ENCODE measurements at places on chromosomes 6 and 20.

DNA sequence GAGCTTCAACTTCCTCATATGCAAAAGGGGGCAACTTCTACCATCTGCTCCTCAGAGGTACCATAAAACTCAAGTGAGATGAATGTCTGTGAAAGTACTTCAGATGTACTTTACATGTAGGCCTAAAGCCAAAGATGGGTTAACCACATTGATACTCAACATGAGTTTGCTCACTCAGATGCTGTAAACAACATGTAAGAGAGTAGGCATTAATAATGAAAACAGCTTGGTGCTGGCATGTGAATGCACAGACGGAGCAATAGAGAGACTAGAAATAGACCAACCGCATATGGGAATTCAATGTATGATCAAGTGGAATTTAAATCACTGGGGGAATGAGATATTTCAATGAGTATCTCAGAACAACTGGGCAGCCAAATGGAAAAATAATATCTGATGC lies 143.8 kb upstream of the CDYL start:
- no peak for DNase-seq

GRCh38 chr20:22386306-22386623 lies 198.1 kb downstream of the FOXA2 start:
- no peak for DNase-seq

GRCh38 chr20:2221921-2222320 lies 73.9 kb upstream of the TGM3 start:
- DNase-seq = no peak

GRCh38 chr6:41970436-41970846 lies 28.8 kb upstream of the CCND3 start:
- peak; percentile 91 for DNase-seq

GRCh38 chr6:11424395-11425034 lies 113.0 kb upstream of the TMEM170B start:
- DNase-seq = no peak

GRCh38 chr6:93416571-93417420 lies 2.6 kb downstream of the EPHA7 start:
- DNase-seq = peak; percentile 3

GRCh38 chr6:125858427-125859320 lies 67.9 kb downstream of the NCOA7 start:
- DNase-seq = peak; percentile 73
